ENCODE measurements at places on chromosomes 4 and X. TPM values are rescaled to one million over a fixed set of nuclear protein-coding genes. Genes with fewer than 3 reads are reported as not detected.

TLR6 gene
- total RNA-seq, result 8.3 TPM

ATP8A1 gene
- 10.8 TPM for total RNA-seq

MAP3K15 gene
- total RNA-seq, result 0.25 TPM

HOPX gene
- 112 TPM for total RNA-seq

F9 gene
- not detected for total RNA-seq

CSN1S1 gene
- not detected for total RNA-seq

RPS6KA6 gene
- 2.7 TPM for total RNA-seq

MND1 gene
- total RNA-seq, result not detected

PHF8 gene
- 33.9 TPM for total RNA-seq

TLR3 gene
- 10.6 TPM for total RNA-seq

RTL9 gene
- total RNA-seq, result not detected

ASB5 gene
- total RNA-seq, result 5.9 TPM

UCHL1 gene
- 174 TPM for total RNA-seq

DNA sequence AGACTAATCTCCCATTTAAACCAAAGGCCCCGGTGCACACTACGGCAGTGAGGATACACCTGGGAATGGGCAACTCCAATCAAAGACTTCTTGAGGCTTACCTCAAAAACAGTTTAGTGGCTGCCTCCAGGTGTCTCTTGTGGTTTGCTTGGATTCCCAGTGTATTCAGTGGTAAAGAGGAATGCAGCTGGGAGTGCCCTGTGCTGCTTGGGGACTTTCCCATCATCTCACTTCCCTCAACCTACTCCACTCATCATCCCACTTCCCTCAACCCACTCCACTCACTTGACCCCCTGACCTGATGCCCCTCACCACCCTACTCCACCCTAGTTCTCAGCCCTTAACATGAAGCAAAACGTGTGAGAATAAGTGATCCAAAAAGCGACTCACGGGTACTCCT, 177.3 kb upstream of the ETNPPL start:
- H3K4me3 ChIP-seq, result no peak overlapping the region
- DNase-seq, result no peak
- H3K36me3 ChIP-seq, result no peaks in the 10 kb centered on the region
- H3K27me3 ChIP-seq, result no peaks in the 10 kb centered on the region
- no peaks in the 10 kb centered on the region for H3K4me1 ChIP-seq
- no peak overlapping the region for H3K27ac ChIP-seq

- no peak for DNase-seq
- H3K36me3 ChIP-seq, result no peaks in the 10 kb centered on the region
- no peak overlapping the region for H3K27ac ChIP-seq
- H3K27me3 ChIP-seq, result no peaks in the 10 kb centered on the region
- no peak overlapping the region for H3K4me3 ChIP-seq
These were observed 122.2 kb upstream of the GC start for GRCh38 chr4:71906096-71906495.

DNA sequence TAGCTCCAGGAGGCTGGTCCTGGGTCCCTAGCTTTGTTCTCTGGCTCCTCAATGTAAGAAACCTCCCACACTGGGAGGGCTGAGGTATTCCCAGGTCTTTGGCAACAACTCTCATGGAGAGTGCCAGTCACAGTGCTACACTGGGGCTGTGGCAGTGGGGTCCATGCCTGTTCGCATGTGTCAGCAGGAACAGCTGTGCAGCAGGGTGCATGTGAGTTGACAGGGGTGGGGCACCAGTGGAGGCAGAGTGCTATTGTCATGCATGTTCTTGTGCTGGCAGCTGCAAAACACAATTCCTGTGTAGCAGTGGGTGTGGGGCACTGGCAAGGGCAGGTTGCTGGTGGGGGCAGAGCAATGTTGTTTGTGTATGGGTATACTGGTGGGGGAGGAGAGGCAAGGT, 246.0 kb downstream of the CXXC4 start:
- no peak overlapping the region for H3K27ac ChIP-seq
- H3K36me3 ChIP-seq, result no peaks in the 10 kb centered on the region
- no peaks in the 10 kb centered on the region for H3K4me1 ChIP-seq
- H3K27me3 ChIP-seq, result no peaks in the 10 kb centered on the region
- no peak overlapping the region for H3K4me3 ChIP-seq

- no peak overlapping the region for H3K27ac ChIP-seq
- H3K4me1 ChIP-seq, result no peaks in the 10 kb centered on the region
- no peak overlapping the region for H3K4me3 ChIP-seq
These were observed 284.4 kb upstream of the LDB2 start for GRCh38 chr4:17182888-17183287.

DNA sequence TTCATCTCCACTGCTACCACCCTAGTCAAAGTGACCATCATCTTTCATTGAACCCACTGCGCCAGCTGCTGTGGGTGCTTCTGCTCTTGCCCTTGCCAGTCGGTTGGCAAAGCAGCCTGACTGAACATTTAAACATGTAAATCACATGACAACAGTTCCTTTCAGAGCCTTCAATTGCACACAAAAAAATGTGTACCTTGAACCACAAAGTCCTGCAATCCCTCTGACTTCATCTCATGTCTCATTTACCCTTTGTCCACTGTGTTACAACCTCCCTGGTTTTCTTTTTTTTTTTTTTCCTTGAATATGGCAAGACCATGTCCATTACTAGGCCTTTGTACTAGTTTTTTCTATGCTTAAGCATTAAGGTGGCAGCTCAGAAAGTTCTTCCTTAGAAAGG, 183.5 kb downstream of the GBA3 start:
- DNase-seq, result no peak
- no peaks in the 10 kb centered on the region for H3K36me3 ChIP-seq
- H3K27me3 ChIP-seq, result no peaks in the 10 kb centered on the region
- no peak overlapping the region for H3K27ac ChIP-seq
- no peak overlapping the region for H3K4me3 ChIP-seq

DNA sequence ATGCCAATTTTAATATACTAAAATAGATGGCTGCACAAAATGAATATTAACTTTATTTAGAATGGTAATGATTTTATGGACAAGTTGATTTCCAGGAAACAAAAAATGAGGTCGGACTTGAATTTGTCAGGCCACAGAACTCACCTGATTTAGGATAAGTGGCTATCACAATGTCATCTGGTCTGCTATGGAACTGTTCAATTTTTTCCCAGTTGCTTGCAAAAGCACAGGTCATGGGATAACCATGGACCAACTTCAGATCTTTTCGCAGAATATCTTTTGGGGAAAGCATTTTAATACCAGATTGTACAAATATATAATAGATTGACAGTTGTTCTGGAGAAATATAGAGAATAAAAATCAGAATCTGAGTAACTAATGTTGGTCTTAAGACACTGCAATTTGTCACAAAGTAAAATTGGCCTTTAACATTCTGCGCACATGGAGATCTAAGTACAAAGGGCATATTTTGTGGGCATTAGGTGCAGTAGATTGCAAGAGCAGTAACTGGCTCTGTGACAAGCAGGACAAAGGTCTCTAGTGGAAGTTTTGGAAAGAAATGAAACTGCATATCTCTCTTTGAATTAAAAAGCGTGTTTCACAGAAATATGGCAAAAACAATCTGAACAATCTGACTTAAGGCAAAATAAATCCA, 5.4 kb downstream of the SULT1B1 start:
- no peak overlapping the region for H3K27ac ChIP-seq
- no peak for DNase-seq
- H3K36me3 ChIP-seq, result no peaks in the 10 kb centered on the region
- no peak overlapping the region for H3K4me3 ChIP-seq

GRCh38 chr4:102564399-102565059, 63.4 kb downstream of the NFKB1 start:
- no peaks in the 10 kb centered on the region for H3K36me3 ChIP-seq
- no peak overlapping the region for H3K27ac ChIP-seq
- no peaks in the 10 kb centered on the region for H3K27me3 ChIP-seq
- no peak for DNase-seq
- peaks cover 34% of the 10 kb centered on the region for H3K4me1 ChIP-seq

DNA sequence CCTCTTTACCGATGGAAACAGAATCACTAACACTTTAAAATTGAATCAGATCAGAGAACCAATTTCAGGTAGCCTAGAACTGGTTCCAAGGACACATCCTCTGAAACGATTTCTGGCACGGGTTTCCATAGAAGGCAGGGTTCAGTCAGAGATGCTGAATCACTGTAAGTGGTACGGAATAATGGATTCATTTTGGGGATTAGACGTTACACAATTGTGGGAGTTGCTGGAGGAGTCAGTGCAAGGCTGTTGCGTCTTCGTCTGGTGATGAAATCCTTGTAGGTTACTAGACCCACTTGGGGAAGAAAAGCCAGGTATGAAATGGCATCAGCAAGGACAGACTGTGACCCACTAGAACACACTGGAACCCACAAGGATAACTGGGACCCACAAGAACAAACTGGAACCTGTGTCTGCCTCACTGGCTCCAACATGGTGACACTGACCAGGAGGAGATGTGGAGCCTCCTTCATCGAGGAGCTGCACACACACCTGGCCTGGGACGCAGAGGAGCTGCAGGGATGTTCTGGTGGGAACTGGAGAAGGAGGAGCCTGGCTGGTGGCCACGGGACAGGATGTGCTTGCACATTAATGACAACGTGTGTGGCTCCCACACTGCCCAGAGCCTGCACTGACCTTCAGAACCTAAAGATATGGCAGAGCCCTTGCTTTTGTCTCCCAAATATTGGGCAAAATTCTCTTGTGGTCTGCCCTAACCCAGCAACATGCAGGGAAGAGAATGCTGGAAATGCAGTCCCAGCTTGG, 105.1 kb downstream of the TRAPPC11 start:
- peak overlapping the region; percentile 60 for H3K27ac ChIP-seq
- H3K4me1 ChIP-seq, result peaks cover 8% of the 10 kb centered on the region
- H3K36me3 ChIP-seq, result no peaks in the 10 kb centered on the region
- no peak overlapping the region for H3K4me3 ChIP-seq
- no peaks in the 10 kb centered on the region for H3K27me3 ChIP-seq
- DNase-seq, result no peak

GRCh38 chr4:140151699-140152012, 2.3 kb downstream of the MAML3 start:
- no peaks in the 10 kb centered on the region for H3K27me3 ChIP-seq
- no peak for DNase-seq
- peak overlapping the region; percentile 94 for H3K27ac ChIP-seq
- no peaks in the 10 kb centered on the region for H3K36me3 ChIP-seq
- H3K4me1 ChIP-seq, result peaks cover 15% of the 10 kb centered on the region

DNA sequence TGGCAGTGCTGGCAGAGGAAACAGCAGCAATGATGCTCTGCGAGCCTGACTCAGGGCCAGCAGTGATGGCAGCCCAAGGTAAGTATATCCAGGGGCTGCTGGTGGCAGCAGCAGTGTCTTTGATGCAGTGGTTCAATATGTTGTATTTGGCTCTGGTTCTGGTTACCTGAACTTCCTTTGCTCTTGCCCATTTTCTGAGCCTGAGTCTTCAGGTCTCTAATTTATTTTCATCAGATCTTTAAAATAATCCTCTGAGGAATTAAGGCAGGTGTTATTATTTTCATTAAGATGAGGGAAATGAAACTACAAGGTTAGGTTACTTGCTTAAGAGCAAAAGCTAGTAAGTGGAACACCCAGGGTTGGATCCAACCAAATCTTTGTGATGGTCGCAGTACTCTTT, 102.8 kb upstream of the BMP2K start:
- H3K27ac ChIP-seq, result no peak overlapping the region
- DNase-seq, result no peak
- peaks cover 3% of the 10 kb centered on the region for H3K4me1 ChIP-seq
- no peaks in the 10 kb centered on the region for H3K27me3 ChIP-seq

DNA sequence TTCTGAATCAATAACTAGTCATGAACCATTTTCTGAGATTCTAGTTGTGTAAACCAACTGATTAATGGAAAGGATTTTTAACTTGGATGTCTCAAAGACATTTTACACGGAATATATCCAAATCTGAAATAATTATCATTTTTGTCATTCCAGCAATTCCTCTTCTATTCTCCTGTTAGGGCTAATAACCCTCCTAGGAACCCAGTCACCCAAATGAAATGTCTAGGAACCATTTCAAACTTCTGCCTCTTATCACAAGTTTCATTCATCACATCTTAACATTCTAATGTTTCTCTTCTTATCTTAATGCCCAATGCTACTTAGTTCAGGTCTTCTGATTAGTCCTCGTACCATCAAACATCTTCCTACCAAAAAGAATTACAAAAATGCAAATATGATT, 639.8 kb downstream of the DMD start:
- no peaks in the 10 kb centered on the region for H3K4me1 ChIP-seq
- H3K4me3 ChIP-seq, result no peak overlapping the region
- no peak for DNase-seq

GRCh38 chr4:123659730-123660129, 263.1 kb downstream of the SPRY1 start:
- no peak overlapping the region for H3K27ac ChIP-seq
- no peaks in the 10 kb centered on the region for H3K27me3 ChIP-seq
- no peaks in the 10 kb centered on the region for H3K4me1 ChIP-seq
- H3K4me3 ChIP-seq, result no peak overlapping the region
- H3K36me3 ChIP-seq, result no peaks in the 10 kb centered on the region
- DNase-seq, result no peak

DNA sequence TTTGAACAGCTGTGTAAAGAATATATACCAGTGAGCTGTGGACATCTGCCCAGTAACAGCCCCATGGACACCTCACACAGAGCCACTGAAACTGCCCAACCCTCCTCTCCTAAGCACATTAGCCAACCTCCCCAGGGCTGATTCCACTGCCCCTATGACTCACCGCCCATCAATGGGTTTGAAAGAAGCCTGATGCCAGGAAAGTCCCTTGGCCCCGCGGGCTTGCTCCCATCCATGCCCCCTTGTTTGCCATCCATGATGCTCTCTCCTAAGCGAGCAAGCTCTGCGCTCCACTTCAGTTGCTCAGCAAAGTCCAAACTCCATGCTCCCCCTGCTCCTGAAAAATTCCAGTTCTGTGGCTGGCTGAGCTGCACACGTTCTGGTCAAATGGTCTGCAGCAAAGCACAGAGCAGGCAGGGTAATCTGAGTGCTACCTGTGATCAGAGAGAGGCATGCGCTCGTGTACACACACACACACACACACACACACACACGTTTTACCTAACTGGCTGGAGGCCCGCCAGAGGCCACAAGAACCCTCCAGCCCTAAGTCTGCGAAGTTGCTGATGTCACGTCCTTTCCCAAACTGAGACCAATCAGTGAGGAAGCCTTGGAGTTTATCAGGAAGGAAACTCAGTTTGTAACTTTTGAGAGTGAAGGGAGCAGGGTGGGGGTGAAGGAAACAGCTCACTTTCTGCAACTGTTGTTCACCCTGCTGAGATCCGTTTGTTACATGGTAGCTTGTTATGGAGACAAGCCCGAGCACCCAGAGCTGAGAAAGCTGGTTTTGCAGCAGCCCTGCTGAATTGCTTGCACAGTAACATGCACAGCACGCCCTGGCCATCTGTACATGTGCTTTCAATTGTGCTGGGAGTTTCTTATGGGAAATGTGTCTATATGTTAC, at the start of gene ASB9:
TSS of gene ASB9 (minus strand) at position 466 of the 904 bp plus-strand sequence. CDS start at position 257, 209 bp downstream.
- no peak for DNase-seq
- no peaks in the 10 kb centered on the region for H3K36me3 ChIP-seq
- no peaks in the 10 kb centered on the region for H3K4me1 ChIP-seq
- peak within 1 kb of the TSS; percentile 9 for H3K4me3 ChIP-seq
- H3K27me3 ChIP-seq, result no peaks in the 10 kb centered on the region
- no peak within 1 kb of the TSS for H3K27ac ChIP-seq

GRCh38 chrX:39196192-39197102, 395.2 kb downstream of the MID1IP1 start:
- H3K4me3 ChIP-seq, result no peak overlapping the region
- H3K36me3 ChIP-seq, result no peaks in the 10 kb centered on the region
- H3K27ac ChIP-seq, result no peak overlapping the region
- no peak for DNase-seq
- no peaks in the 10 kb centered on the region for H3K4me1 ChIP-seq
- H3K27me3 ChIP-seq, result no peaks in the 10 kb centered on the region

GRCh38 chr4:7910263-7910896, 29.3 kb downstream of the AFAP1 start:
- H3K27ac ChIP-seq, result peak overlapping the region; percentile 78
- peaks cover 72% of the 10 kb centered on the region for H3K4me1 ChIP-seq
- H3K36me3 ChIP-seq, result no peaks in the 10 kb centered on the region
- H3K4me3 ChIP-seq, result no peak overlapping the region
- no peak for DNase-seq
